RKO (cell line): ENCODE measurements at places on chromosomes 6 and 20.
A peak's percentile ranks its signal among the peaks of the same experiment; 100 is the strongest.

- DNase-seq: no peak
These were observed 536.3 kb downstream of the CDH26 start for GRCh38 chr20:60494476-60494875.

- DNase-seq: peak; percentile 51
These were observed 52.4 kb upstream of the RNF24 start for GRCh38 chr20:4067600-4068261.

DNA sequence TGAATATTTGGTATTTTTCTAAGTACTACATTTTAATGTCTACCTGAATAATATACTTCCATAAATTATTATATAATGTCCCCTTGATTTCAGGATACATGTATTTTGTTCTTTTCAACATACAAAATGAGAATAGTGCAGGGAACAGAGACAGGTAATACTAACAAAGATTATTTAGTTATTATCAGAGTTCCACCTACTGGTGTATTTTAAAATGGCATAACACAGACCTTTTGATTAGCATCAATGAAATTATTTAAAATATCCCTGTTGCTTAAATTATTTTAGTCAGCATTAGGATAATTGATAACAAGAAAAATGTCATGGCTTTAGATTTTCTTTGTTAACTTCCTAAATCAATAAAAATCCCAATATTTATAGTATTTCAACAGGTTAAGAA lies 184.0 kb downstream of the PRDM13 start:
- DNase-seq: peak; percentile 19

- no peak for DNase-seq
These were observed 24.8 kb downstream of the ADTRP start for GRCh38 chr6:11753798-11754197.

GRCh38 chr6:19329078-19329477 lies 508.1 kb upstream of the ID4 start:
- DNase-seq: no peak

DNA sequence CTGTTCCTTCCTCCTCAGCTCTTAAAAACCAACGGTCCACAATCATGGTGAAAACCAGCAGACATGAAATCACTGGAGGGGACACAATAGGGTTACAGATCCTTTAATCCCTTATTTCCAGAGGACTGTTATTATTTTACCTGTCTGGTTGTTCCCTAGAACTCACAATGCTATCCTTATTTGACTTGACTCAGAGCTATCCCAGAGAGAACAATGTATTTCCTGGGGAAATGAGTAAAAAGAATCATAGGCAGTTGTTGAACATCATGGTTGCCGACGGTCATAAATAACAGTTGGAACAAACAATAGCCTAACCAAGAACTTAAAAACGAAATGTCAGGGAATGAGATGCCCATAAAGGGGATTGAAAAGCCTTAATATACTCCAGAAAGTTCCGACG lies 9.3 kb downstream of the OR2H1 start:
- no peak for DNase-seq
